Muscle of leg (tissue), 16 donors: ENCODE measurements at places on chromosomes 2 and 18. TPM values are rescaled to one million over a fixed set of nuclear protein-coding genes. Genes with fewer than 3 reads are reported as not detected.

GRCh38 chr2:212626371-212626918 lies 87.8 kb upstream of the ERBB4 start:
- DNase-seq = no peak

Gene LIMS4
- polyA plus RNA-seq = 4.5 TPM

DNA sequence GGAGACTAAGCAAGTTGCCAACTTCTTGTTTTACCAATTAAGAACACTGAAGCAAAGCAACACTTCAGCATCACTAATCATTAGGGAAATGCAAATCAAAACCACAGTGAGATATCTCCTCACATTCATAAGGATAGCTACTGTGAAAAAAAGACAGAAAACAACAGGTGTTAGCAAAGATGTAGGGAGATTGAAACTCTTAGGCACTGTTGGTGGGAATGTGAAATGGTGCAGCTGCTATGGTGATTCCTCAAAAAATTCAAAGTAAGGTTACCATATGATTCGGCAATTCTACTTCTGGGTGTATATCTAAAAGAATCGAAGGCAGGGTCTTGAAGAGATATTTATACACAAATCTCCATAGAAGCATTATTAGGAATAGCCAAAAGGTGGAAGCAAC lies 8.6 kb upstream of the PRKD3 start:
- no peak for DNase-seq

- DNase-seq = no peak
Measured at GRCh38 chr2:54801352-54801751, 77.9 kb downstream of the EML6 start.

GRCh38 chr2:172373076-172373475 lies 54.3 kb upstream of the ITGA6 start:
- no peak for DNase-seq

Gene CHRNG
- 79.3 TPM for polyA plus RNA-seq

Gene TBR1
- polyA plus RNA-seq = not detected

DNA sequence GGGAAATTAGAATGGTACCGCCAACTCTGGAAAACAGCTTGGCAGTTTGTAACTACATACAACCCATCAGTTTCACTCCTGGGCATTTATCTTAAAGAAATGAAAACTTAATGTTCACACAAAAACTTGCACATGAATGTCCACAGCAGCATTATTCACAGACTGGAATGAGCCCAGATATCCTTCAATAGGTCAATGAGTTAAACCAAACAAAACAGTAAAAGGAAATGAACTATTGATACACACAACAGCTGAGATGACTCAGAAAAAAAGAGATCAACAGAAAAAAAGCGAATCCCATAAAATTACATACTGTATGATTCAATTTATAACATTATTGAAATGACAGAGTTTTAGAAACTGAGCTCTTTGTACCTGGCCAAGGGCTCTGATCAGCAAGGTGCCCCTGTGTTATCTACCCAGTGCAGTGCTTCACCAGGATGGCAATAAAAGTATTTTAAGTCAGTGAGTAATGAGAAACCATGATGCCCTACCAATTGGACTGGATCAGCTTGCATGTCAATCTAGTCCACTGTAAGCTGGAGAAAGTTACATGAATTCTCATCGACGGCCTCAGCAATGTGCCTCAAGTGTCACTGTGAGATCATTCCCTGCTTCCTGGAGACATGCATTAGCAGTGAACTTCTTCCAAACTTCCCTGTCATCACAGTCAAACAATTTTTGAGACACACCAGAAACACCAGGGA lies 21.9 kb downstream of the TMEM237 start:
- no peak for DNase-seq

Gene MIB1
- 45.1 TPM for polyA plus RNA-seq

- DNase-seq = no peak
Measured at GRCh38 chr2:238567067-238567855, 140.5 kb downstream of the ASB1 start.

- no peak for DNase-seq
Measured at GRCh38 chr2:230872151-230872967, 7.6 kb downstream of the ITM2C start.

DNA sequence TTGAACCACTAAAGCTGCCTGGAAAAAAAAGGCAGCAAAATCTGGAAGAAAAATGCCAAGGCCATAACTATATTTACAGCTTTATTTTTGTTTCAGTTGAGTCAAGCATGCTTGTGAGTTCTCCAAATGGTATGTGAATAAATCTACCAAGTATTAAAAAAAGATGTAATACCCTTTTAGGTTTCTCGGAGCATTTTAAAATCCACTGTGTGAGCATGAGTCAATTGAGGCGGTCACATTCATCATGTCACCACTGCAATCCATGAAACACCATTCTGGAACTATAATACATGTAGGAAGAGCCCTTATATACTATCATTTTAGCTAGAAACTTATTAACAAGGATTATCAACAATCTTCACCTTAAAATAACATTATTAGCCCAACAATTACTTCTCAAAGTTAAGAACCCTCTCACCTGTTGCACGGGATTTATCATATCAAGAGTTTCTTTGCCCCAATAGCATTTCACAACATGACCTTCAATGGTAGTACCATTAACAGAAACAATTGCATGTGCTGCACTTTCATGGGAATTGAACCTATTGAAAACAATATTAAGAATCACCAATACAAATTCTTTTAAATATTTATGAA lies 24.2 kb upstream of the C2orf42 start:
- no peak for DNase-seq

DNA sequence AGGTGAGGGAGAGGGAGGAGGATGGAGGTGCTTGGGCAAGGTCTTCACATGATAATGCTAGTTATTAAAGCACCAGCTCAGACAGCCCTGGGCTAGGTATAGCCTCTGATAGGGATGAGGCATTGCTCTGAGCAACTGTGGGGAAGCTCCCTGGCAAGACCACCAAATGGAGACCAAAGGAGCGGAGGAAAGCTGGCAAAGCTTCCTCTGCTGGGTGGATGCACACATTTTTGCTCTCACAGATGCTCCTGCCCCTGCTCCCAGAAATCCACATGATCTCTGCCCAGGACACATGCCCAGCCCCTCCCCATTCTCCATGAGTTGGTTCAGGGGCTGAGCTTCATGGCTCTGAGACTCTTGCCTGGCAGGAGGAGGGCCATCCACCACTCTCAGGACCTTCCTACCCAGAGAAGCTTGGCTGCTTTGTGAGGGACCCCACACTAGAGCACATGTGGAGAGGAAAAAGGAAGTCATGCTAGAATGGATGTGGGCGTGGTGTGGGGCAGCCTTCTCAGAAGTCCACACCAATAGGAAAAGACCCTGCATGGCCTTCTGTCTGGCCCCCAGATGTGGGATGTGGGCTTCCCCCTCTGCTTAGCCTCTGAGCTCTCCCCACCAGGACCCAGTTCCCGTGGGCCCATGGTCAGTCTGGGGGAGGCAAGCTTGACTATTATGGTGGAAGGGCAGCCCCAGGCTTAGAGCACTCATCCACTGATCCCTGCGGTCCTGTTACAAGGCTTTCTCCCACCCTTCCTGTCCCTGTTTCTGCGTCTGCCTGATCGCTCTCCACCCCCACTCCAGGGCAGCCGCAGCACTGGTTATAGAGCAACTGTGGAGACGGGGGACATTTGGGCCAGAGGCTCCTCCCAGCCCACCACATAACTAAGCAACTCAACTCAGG lies 10.5 kb upstream of the CYP26B1 start:
- no peak for DNase-seq

DNA sequence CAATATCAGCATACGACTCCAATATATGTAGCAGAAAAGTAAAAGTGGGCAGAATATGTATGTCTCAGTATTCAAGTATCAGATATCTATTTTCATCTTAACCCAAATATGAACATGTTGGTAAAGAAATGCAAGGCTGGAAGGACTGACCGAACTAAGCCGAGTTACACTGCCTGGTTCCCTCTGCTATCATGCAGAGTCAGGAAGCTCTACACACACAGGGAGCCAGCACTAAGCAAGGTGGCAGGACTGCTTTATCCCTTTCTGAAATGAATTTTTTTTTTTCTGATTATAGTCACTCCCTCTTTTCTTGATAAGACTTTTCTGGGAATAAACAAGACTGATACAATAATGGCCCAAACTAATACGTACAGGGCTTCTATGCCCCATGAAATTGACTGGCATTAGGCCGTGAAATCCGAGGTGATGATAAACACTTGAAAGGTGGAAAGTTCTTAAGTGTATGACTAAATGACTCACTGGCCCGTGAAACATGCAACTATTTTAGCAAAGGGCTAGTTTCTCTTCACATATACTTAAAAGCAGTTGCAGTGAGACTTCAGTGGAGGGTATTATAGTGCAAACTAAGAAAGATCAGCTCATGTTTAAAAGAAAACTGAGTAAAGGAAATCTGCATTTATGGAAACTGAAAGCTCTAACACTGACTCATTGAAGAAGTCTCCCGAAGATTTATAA lies 14.9 kb downstream of the DPP4 start:
- no peak for DNase-seq

Gene GRB14
- polyA plus RNA-seq = 1.9 TPM

DNA sequence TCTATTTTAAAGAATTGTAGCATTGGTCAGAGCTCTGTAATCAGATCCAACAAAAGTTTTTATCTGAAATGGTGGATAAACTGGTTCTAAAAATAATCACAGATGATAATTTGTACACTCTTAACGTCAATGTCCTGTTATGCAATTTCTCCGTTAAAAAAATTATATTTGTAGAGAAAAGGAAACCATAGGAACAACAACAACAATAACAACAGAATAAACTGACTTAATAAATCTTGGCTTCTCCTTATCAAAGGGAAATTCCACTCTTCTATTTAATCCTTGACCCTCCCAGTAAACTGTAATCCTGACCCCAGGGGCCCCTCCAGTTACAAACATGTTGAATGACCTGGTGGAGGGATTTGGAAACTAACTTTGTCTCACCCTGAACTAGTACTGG lies 78.6 kb upstream of the ZFP36L2 start:
- peak; percentile 80 for DNase-seq

- peak; percentile 66 for DNase-seq
Measured at GRCh38 chr2:12719400-12720277, 2.9 kb downstream of the TRIB2 start.

GRCh38 chr2:69309351-69310110 lies 77.5 kb downstream of the GFPT1 start:
- peak; percentile 98 for DNase-seq

DNA sequence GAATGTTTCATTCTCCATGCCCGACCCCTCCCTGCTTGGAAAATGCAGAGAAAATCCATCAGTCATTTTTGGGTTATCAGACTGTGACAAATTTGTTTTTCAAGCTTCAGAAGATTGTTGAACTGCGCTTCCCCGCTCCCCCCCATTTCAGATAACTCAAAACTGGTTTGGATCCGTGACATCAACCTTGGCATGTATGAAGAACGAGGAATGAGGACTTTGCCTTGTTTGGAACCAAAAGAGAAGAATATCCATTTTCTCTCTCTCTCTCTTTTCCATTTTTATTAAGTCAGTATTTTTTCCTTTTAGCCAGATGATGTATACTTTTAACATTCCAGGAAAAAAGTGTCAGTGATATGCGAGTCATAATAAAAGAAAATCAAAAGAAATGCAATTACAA lies 171.6 kb downstream of the BCL2 start:
- DNase-seq = peak; percentile 74

GRCh38 chr2:157835425-157835824 lies 40.7 kb downstream of the ACVR1 start:
- DNase-seq = no peak

GRCh38 chr2:68726100-68726499 lies 8.5 kb upstream of the ARHGAP25 start:
- no peak for DNase-seq

DNA sequence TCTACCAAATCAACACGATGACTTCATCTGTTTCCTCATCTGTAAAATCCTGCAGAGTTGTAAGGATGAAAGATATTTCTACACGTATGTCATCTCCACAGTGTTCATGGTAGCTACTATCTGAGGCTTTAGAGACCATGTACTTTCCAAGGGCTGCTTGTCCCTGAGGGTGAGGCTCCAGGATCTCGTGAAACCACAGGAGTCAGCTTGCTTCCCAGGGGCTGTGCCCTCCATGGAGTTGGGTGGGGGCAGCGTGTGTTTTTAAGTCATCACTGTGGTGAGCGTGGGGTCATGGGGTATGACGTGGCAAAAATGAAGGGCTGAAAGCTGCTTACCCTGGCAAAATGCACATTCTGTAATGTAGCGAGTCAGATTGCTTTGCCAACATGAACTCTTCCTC lies 81.6 kb downstream of the ASAP2 start:
- no peak for DNase-seq

- DNase-seq = no peak
Measured at GRCh38 chr2:42771546-42772153, 7.7 kb upstream of the OXER1 start.

Gene CPLX4
- polyA plus RNA-seq = not detected

GRCh38 chr2:46430413-46430812 lies 49.0 kb upstream of the TMEM247 start:
- no peak for DNase-seq

GRCh38 chr2:224841910-224842309 lies 125.7 kb upstream of the CCDC195 start:
- no peak for DNase-seq

Gene VWA3B
- 1.1 TPM for polyA plus RNA-seq

Gene C2orf80
- not detected for polyA plus RNA-seq

- DNase-seq = peak; percentile 69
Measured at GRCh38 chr2:42101206-42102023, 53.6 kb downstream of the PKDCC start.

DNA sequence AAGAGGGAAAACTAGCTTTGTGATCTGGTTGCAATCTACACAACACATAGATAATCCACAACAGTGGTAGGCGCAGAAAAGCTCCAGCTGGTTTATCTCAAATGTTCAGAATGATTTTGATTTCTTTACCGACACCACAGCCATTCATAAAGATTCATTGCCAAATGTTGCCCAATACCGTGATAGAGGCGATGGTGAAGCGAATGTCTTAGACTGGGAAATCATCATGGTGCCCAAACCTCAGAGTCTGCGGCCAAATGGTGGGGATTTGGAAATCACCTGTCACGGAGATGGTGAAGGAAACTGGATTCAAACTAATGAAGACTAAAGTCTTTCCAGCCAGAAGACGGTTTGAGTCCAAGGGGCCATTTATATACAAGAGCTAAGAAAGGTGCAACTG lies 48.5 kb upstream of the CCDC150 start:
- DNase-seq = no peak

GRCh38 chr18:79897940-79898625 lies 53.4 kb downstream of the SLC66A2 start:
- no peak for DNase-seq

- no peak for DNase-seq
Measured at GRCh38 chr18:7855028-7855427, 287.9 kb downstream of the PTPRM start.

- no peak for DNase-seq
Measured at GRCh38 chr2:79971807-79972206, 332.7 kb downstream of the LRRTM1 start.
